Left ventricle myocardium inferior (tissue), 1 donor: ENCODE measurements at places on chromosomes 5 and 9. TPM values are rescaled to one million over a fixed set of nuclear protein-coding genes. Genes with fewer than 3 reads are reported as not detected.

FGF1 gene
- total RNA-seq = 59.9 TPM

ST6GALNAC4 gene
- 31.3 TPM for total RNA-seq

SLC35A4 gene
- total RNA-seq = 73.1 TPM

MELK gene
- 0.27 TPM for total RNA-seq

KIF4B gene
- total RNA-seq = not detected

PCDHB12 gene
- total RNA-seq = 0.69 TPM

TAF11L10 gene
- total RNA-seq = not detected

EQTN gene
- not detected for total RNA-seq

RLN2 gene
- 0.44 TPM for total RNA-seq

MTMR12 gene
- 13.8 TPM for total RNA-seq

TMEM267 gene
- 6.8 TPM for total RNA-seq

OCLN gene
- 2.0 TPM for total RNA-seq

ADGRV1 gene
- not detected for total RNA-seq

GTF3C5 gene
- total RNA-seq = 36.0 TPM

CARD19 gene
- total RNA-seq = 35.8 TPM

TRPM6 gene
- total RNA-seq = 0.30 TPM

GPR150 gene
- 0.14 TPM for total RNA-seq

RANBP3L gene
- 0.47 TPM for total RNA-seq

FLT4 gene
- total RNA-seq = 6.1 TPM

KCNMB1 gene
- 1.3 TPM for total RNA-seq

BTNL3 gene
- total RNA-seq = not detected

IFNE gene
- not detected for total RNA-seq

ASTN2 gene
- total RNA-seq = 6.1 TPM

SPATA31A3 gene
- total RNA-seq = not detected

CAMK4 gene
- 0.36 TPM for total RNA-seq

GFM2 gene
- 47.3 TPM for total RNA-seq

CD274 gene
- total RNA-seq = 14.7 TPM

SHOC1 gene
- not detected for total RNA-seq

PCDHGA9 gene
- total RNA-seq = 3.9 TPM

NIPBL gene
- total RNA-seq = 39.2 TPM

YTHDC2 gene
- 13.6 TPM for total RNA-seq

SH3RF2 gene
- 376 TPM for total RNA-seq

FAM81B gene
- 6.2 TPM for total RNA-seq

SGTB gene
- 7.1 TPM for total RNA-seq

REEP2 gene
- 6.6 TPM for total RNA-seq

DDX4 gene
- not detected for total RNA-seq

BDP1 gene
- total RNA-seq = 15.1 TPM

RELL2 gene
- total RNA-seq = 1.0 TPM

GFRA3 gene
- total RNA-seq = 0.82 TPM

NSUN2 gene
- 34.4 TPM for total RNA-seq

NEUROG1 gene
- not detected for total RNA-seq

TAF11L4 gene
- total RNA-seq = not detected

LRRC14B gene
- total RNA-seq = 93.4 TPM

DPYSL3 gene
- 20.7 TPM for total RNA-seq

ZER1 gene
- 61.6 TPM for total RNA-seq

STPG3 gene
- 0.58 TPM for total RNA-seq

INSL6 gene
- total RNA-seq = not detected

SH2D3C gene
- 18.2 TPM for total RNA-seq

ADAMTS19 gene
- total RNA-seq = 0.38 TPM

ISL1 gene
- total RNA-seq = not detected

BHMT2 gene
- 7.9 TPM for total RNA-seq

TERT gene
- total RNA-seq = not detected

ACOT12 gene
- total RNA-seq = not detected

FAM153A gene
- 0.63 TPM for total RNA-seq

BICD2 gene
- total RNA-seq = 37.3 TPM

DBN1 gene
- total RNA-seq = 21.8 TPM

INSYN2B gene
- 0.08 TPM for total RNA-seq

HARS1 gene
- 38.7 TPM for total RNA-seq
